ENCODE measurements at places on chromosomes 12 and 14.
A peak's percentile ranks its signal among the peaks of the same experiment; 100 is the strongest.

GRCh38 chr12:71969330-71969729, 30.7 kb downstream of the TPH2 start:
- no peak for DNase-seq

DNA sequence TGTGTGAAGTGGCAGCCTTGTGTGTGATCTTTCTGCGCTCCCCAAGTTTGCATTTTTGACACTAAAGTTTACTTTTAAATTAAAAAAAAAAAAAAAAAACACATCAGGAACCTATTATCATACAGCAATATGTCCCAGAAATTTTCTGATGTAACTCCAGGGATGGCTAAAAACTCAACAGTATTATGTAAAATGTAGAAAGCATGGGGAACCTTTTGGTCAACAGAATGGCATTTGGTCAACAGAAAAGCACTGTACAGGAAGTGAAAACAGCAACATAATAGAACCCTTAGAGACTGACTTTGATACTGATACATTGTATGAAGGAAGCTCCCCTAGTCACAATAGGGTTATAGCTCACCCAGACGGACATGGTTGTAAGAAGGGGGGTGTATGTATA, 224.3 kb downstream of the ITPR2 start:
- DNase-seq = no peak

DNA sequence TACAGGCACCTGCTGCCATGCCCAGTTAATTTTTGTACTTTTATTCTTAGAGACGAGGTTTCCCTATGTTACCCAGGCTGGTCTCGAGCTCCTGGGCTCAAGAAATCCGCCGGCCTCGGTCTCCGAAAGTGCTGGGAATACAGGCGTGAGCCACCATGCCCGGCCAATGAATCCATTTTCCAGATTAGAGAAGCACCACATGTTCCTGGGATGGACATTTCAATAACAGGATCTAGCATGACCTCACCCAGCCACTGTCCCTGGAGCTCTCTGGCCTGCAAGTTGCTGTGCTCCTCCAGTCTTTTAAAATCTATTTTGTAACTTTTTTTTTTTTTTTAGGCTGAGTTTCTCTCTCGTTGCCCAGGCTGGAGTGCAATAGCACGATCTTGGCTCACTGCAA, 2.2 kb downstream of the GPR132 start:
- no peak for DNase-seq

GRCh38 chr12:86727160-86727559, 471.0 kb upstream of the MGAT4C start:
- no peak for DNase-seq

DNA sequence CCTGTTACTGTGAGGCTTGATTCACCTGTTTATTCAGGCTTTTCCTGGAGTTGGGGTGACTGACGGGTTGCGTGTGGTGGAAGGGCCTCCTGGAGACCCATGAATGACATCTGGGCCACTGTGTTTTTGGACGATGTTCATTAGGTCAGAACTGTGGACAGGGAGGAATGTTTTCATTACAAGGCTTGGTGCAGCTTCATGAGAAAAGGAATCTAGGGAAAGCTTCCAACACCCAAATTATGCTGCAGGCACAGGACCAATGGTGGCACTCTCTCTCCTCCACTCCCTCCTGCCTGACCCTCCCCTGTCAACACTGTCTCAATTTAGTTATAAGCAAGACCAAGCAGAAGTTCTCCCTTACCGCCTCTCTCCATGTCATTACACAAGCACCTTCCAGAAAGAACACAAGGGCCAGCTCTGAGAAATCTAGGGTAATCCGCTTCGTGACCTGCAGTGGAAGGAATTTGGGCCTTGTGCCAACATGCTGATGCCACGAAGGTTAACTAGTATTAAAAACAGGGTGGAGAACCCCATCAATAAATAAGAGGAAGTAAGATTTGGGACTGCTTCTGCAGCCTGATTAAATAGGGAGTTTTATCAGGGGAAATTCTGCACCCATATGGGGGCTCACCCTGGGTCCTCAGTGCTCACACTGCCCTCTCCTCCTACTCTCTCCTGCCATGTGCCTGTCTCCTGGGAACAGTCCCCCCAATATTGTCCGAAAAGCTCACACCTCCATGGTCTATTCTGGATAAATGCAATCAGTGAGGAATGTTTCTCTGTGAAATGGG, 200.3 kb downstream of the KTN1 start:
- DNase-seq = no peak

GRCh38 chr12:127398016-127398710, 868.8 kb upstream of the TMEM132C start:
- DNase-seq = peak; percentile 100

DNA sequence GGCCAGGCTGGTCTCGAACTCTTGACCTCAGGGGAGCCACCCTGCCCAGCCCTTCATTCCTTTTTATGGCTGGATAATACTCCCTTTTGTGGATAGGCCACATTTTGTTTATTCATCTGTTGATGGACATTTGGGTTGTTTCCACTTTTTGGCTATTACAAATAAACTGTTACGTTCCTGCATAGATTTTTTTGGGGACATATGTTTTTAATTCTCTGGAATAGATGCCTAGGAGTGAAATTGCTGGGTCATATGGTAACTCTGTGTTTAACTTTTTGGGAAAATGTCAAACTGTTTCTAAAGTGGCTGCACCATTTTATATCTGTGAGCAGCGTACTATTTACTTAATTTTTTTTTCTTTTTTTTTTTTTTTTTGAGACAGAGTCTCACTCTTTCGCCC, 9.8 kb downstream of the KMT5A start:
- DNase-seq = no peak

Data from SK-N-DZ (cell line).